ENCODE measurements at places on chromosomes 7 and 10.

- DNase-seq: no peak
Measured at GRCh38 chr7:28137463-28137862, 43.1 kb downstream of the JAZF1 start.

GRCh38 chr7:106613848-106614560, 47.0 kb downstream of the CCDC71L start:
- DNase-seq: no peak

DNA sequence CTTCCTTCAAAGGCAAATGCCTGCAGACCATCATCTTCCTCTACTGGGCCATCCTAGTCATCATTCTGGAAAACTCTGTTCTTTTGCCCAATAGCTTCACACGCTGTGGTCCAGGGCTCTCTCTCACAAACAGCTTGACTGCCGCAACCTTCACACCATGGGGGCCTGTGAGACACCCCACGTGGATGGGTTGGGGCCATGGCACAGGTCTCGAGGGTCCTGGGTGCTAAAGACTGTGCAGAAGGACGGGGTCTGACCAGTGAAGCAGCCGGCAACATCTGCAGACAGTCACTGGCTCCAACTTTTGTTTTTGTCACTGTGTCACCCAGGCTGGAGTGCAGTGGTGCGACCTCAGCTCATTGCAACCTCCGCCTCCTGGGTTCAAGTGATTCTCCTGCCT, 28.1 kb downstream of the BRI3 start:
- no peak for DNase-seq

GRCh38 chr7:21185653-21186265, 242.1 kb upstream of the SP4 start:
- no peak for DNase-seq

- DNase-seq: no peak
Measured at GRCh38 chr7:128352153-128352537, 8.4 kb upstream of the RBM28 start.

GRCh38 chr7:24819916-24820689, 62.8 kb upstream of the GSDME start:
- peak; percentile 78 for DNase-seq

DNA sequence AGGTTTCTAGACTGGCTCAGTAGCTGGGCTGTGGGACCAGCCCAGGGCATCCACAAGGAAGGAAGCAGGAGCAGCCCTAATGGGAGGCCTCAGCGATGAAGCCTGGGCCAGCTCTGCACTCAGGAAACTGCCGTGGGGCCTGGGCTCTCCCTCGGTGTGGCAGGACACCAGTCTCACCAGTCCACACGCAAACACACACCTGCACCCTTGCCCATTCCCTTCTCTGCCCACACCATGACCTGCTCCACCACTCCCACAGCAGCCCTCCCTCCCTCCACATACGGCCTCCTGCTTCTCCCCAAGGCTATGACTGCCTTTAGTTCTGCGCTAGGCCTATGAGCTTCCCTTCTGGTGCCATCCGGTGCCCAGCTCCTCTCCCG, 7.1 kb downstream of the FGF8 start:
- no peak for DNase-seq

- no peak for DNase-seq
Measured at GRCh38 chr7:40899636-40900507, 765.1 kb downstream of the SUGCT start.

DNA sequence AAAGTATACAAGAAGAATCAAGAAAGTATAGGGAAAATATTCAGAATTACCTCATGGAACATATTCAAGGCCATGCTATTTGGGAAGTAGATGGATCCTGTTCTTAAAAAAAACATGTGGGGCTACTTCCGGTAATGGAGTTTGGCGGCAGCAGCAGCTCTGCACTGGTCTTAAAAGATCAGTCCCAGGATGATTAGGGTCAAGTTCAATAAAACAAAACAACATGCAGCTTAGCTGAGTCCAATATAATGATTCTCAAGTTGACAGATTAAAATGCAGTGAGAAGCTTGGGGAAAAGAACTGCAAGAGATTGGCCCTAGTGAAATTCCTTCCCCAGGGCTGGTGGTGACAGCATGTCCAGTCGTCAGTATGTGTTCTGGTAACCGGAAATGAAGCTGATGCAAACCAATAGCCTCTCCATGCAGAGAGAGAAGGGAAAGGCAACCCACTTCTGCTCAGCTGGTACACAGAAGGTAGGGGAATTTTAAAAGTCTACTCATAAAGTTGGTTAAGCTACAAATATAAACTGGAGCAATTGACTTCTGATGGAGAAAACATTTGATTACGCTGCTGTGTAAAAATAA, 305.1 kb upstream of the IMMP2L start:
- no peak for DNase-seq

DNA sequence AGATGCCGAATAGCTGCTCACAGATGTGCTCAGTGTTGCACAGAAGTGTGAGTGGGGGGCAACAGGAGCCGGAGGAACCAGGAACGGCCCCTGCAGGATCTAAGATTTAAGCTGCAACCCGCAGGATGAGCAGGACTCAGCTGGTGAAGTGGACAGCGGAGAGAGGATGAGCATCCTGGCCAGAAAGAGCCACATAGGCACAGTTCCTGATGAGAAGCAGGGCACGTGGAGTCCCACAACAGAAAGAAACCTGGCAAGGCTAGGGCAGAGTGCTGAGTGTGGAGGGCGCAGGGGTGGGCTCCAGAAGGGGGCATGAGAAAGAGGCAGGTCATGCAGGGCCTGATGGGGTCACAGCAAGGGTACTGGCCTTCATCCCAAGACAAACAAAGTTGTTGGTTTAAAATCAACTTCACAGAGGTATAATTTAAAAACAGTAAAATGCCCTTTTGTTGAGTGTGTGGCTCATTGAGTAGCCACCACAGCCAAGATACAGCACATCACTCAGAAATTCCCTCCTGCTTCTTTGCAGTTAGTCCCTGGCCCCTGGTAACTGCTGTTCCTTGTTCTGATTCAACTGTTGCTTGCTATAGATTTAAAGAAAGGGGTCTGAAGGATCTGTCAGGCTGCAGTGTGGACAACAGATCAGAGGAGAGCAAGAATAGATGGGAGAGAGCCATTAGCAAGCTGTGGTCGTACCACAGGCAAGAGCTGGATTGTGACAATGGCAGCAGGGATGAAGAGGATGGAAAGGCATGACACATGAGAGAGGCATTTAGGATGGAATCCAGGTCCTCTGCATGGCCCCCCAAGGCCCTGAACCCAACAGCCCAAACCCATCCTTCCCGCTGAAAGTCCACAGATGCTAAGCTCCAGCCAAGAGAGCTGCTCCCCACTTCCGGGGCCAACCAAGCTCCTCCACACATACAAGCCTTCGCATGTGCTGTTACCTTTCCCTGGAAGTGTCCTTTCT, 53.1 kb upstream of the OSBPL3 start:
- no peak for DNase-seq

DNA sequence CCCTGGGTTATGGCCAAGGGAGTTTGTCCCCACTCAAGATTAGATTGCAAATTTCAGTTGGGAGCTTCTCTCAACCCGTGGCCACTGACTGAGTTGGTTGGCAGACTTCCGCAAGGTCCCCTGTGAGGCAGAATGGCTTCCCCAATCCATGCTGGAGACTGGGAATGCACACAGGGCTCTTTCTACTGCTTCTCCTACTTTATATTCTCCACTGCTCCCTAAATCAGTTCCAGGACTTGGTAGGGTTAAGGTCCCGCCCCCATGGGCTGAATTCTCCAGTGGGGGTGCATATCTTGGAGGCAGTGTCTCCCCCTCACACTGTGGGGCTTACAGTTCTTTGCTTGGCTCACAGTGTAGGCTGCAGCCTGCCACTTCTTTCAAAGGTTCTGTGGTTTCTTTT, 404.2 kb downstream of the PTPRN2 start:
- no peak for DNase-seq

GRCh38 chr7:16913643-16914042, 31.9 kb upstream of the AGR3 start:
- no peak for DNase-seq

DNA sequence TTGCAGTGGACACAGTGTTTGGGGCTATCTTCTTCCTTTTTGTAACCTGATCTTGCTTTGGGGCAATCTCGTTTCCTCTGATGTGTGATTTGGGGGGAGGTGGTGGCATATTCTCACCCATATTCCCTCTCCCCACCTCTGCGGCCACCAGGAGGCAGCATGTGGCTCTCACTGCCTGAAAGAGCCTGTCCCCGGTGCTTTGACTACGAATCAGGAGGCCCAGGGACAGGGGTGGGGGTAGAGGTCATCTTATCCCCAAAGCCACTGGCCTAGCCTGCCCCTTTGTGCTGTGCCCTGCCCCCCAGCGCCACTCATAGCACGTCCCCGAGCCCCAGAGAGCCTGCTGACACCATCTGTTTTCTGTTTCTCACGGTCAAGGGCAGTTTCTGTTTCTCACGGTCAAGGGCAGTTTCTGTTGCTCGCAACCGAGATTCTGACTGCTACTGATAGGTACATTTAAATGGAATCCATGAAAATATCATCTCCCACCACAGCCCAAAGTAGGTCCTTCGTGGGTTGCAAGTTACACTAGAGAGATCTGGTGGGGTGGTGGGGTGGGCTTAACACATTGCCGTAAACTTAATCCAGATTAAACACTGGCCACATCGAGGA, 28.2 kb downstream of the PHYH start:
- peak; percentile 40 for DNase-seq

GRCh38 chr10:110069502-110069982, 61.8 kb downstream of the ADD3 start:
- peak; percentile 47 for DNase-seq
